SW 1271 (cell line): ENCODE measurements at places on chromosomes 16 and 17.

- DNase-seq, result no peak
Observed at GRCh38 chr16:82081264-82081663, 46.2 kb downstream of the HSD17B2 start.

DNA sequence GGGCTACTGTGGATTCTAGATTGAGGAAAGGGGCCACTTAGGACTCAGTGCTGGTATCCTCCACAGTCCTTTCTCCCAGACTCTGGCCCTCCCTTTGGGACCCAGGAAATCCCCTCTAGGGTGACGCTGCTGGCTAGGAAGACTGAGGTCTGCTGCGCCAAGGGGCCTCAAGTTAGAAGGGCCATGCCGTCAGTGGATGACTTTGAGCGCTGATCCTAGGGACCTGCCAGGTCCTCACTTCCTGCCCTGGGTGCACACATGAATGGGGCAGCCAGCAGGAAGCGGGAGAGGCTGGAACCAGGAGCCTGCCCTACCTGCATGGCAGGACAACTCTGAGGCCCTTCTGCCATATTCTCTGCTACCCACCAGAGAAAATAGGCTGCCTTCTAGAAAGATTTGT, 145.0 kb downstream of the RAB11FIP4 start:
- DNase-seq, result no peak

DNA sequence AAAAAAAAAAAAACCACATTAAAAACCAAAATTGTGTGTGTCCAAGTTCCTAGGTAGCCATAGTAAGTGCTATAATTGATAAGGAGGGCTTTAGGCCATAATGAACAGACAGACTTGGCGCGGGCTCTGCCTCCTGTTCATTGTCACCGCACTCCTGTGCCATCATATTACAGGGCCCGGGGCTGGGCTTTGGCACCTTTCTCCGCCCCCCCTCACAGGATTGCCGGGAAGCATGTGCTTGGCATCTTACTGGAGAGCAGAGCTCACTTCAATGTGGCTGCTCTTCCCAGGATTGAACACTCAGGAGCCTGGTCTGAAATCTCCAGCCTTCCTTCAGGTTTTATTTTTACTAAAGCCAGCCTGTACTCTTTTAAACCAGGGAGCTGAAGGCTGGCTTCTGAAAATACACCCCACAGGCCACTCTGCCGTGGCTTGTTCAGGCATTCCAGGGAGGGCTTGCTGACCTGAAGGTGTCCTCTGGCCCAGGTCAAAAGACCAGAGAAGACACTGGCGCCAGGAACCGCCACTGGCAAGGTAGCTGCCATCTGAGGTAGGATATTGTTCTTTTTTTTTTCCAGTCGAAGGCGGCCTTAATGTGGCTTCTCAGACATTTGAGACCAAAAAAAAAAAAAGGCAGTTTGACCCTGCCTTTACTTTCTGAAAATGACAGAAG, 39.3 kb downstream of the DHRS7B start:
- DNase-seq, result no peak

- DNase-seq, result no peak
Observed at GRCh38 chr17:50758524-50758923, 8.8 kb downstream of the ANKRD40CL start.

- DNase-seq, result no peak
Observed at GRCh38 chr17:21677126-21677910, 15.0 kb upstream of the KCNJ18 start.

- no peak for DNase-seq
Observed at GRCh38 chr17:58339755-58340404, 11.3 kb upstream of the TSPOAP1 start.

DNA sequence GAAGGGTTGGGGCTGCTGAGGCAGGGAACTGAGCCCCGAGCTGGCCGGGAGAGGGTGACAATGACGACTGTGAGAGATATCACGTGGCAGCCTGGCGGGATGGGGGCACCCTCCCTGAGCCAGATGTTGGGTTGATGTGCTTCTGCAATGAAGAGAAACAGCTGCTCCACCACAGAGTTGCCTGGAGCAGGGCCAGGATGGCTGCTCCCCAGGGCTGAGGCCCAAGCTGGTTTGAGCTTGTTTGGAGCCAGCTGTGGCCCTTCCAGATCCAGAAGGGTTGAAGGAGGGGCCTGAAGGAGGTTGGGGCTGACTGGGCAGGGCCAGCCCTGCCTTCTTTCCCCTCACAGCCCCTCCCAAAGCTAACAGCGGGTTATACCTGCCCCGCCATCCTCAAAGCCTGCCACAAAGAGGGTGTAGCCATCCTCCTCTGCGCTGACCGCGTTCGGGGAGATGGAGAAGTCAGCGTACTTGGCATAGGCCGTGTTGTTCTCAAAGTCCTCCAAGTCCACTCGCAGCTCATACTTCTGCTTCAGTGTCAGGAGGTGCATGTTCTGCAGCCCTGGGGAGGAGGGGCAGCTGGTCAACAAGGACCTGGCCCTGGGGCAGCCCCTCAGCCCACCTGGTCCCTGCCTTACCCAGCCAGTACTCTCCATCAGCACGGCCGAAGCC, 2.1 kb downstream of the MFAP4 start:
- DNase-seq, result no peak

GRCh38 chr17:27553019-27553511, 77.9 kb upstream of the LGALS9 start:
- no peak for DNase-seq

GRCh38 chr17:28528327-28529012, 22.3 kb downstream of the FOXN1 start:
- no peak for DNase-seq

GRCh38 chr16:683396-684070, 601 bp downstream of the JMJD8 start:
- no peak for DNase-seq

DNA sequence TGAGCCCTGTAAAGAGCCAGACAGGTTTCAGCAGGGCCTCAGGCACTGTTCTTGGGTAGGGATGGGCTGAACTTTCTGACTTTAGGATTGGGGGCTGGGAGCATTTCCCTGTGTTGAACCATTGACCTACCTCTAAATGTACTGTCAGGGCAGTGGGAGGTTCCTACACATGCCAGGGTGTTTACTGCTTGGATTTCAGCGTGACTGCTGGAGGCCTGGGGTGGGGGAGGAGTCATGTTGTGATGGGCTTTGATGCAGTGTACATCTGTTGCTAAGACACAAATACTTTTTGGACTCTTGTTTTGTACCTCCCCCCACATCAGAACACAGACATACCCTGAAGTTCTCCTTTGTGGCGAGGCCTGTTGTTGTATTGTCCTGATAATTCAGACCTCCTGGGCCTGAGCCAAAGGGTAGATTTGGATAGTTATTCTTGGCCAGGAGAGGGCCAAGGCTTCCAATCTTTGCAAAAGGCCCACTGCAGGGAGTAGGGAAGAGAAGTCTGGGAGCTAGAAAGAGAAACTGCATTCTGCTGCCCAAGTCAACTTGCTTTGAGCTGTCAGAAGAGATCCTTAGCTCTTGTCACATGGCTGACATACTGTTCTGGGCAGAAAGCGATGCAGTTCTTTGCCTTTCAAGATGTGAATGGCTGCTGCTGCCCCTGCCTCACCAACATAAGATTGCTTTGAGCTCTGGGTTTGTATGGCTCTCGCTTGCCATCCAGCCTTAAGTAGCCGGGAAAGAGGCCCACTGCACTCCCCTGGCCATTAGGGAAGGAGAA, 3.7 kb downstream of the NFE2L1 start:
- no peak for DNase-seq

DNA sequence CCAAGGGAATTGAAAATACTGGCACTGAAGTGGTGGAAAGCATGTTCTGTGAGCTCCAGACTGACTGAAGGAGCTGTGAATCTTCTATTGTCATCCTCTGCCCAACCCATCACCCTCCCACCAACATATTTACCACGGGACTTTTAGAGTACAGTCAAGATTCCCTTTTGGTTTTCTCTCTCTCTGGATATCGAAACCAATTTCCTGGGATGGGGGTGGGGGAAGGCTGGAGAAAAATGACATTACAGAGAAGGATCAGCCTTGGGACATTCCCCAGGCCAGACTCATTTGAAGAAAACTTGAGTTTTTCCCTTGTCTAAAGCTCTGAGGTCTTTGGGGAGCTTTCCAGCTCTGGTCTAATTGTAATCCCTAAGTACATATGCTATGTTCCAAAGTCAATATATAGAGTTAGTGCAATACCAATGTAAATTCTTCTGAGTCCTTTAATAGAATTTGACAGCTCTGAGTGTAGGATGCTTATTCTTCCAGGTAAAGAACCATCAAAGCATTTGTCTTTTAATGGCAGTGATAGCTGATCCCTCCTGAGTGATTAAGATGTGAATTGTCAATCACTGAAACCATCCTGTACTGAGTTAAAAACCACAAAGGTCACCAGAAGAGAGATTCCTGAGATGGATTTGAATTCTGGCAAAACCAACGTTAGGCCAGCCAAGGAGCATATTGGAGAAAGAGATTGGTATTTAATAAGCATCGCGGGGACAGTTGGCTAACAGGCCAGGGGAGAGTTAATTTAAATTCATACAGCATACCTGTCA, 48.8 kb upstream of the CCL1 start:
- no peak for DNase-seq
